RCC 7860 (cell line): ENCODE measurements at places on chromosomes 2 and 18.

DNA sequence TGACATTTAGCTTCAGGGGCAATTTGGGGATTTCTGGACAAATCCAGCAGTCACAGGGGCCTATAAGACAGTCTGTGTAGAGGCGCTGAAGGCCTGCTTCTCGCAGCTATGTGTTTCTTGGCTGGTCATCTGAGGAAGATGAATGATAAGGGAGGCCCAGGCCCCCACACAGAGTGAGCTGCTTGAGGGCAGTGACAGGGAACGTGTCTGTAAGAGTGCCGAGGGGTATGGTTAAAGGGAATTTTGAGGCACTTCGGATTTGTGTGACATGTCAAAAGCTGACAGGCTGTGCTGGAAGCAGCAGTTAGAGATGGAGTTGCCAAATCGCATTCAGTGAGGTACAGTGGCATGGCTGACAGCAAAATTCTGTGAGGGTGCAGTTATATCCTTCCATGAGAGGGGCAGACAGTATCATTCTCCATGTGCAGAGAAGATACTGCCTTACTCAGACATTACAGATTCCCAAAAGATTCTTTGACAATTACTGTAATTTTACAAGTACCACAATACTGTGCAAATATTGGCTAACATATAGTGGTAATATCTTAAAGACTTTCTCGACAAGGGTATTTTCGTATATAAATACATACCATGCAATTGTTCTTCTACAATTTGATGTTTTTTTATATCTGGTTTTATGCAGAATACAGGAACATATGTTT lies 74.0 kb downstream of the CERS6 start:
- no peak for DNase-seq

- DNase-seq = no peak
Observed at GRCh38 chr2:129764376-129765325, 214.8 kb upstream of the RAB6C start.

GRCh38 chr2:219737270-219737691 lies 109.9 kb downstream of the SLC4A3 start:
- DNase-seq = no peak

DNA sequence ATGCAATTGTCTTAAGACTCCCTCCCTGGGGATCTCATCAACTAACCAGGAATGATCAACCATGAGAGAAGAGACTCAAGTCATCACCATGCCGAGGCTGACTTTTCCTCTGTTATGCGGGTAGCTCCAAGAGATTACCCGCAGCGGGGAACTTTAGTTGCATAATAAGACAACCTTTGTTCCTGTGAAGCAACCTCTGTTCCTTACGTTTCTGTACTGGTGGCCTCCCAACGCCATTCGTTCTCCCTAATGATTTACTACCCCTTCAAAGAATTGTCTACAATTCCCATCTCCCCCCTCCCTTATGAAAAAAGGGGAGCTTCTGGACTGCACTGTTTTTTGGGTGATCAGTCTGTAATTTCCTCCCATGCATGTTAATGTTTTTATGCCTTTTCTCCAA lies 66.1 kb upstream of the LRPPRC start:
- DNase-seq = no peak

DNA sequence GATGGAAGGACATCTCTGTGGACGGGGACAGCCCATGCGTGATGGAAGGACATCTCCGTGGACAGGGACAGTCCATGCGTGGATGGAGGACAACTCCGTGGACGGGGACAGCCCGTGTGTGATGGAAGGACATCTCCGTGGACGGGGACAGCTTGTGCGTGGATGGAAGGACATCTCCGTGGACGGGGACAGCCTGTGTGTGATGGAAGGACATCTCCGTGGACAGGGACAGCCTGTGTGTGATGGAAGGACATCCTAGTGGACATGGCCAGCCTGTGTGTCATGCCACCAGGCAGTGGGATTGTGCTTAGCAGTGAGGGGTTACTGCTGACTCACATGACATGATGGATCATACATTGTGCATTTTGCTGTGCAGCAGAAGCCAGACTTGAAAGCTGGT lies 30.0 kb upstream of the NFATC1 start:
- DNase-seq = no peak

DNA sequence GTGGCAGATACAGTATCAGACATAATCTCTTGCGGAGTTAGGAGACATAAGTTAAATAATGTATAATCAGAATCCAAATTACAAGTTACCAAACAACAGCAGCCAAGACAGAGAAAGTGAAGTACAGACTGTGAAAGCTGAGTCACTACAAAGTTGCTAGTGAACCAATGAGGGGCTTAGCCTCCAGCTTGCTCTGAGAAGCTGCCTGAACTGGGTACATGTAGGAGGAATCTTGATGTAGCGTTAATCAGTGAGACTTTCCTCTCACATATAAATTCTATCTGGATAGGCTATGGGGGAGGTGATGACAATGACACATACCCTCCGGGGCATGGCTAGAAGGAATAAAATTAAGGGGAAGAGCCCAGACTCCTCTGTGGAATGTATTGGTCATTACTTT lies 1234.3 kb upstream of the DDX18 start:
- no peak for DNase-seq

DNA sequence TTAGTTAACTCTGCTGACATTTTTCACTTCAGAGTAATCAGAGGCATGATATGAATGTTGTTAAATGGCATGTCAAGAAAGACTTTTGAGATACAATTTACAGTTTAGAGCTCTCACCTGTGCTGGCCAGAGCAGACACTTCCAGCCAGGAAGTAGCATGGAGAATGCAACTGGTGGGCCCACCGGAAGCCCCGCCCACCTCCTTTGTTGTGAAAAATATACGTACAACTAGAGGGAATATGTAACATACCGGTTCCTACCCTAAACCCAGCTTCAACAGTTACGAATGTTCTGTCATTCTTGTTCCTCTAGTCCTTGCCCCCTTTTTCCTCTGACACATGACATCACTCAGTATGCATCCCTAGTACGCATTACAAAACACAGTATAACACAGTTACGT lies 70.2 kb upstream of the ITM2C start:
- no peak for DNase-seq

DNA sequence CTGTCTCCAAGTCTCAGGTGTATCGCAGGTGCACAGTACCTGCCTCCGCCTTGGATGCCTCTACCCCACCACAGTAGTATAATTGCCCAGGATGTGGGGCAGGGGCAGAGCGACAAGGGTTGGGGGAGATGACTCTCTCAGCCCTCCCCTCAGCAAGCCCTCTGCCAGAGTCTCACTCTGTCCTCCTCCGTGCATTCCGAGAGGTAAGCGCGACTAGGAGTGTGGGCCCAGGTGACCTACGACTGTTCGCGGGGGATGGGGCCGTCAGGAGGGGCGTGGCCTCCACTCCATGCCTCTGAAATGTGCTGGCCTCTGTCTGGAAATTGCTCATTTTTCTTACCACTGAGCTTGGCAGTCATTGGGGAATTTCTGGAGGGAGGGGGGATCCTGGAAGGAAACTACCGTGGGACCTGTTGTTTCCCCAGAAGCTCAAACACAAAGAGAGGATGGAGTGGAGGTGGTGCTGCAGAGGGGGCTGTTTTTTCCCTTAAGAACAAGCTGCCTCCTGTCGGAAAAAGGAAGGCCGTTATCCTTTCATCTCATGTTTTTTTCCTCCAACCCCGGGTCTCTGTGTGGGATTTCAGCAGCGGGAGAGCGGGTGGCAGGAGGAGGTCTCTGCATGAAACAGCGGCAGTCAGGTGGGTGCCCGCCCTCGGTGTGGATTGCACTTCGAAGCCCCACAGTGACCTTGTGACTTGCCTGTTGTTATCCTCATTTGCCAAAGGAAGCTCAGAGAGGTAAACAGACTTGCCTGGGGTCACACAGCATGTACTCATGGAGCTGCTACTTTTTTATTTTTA lies 13.0 kb upstream of the RALB start:
- DNase-seq = peak; percentile 86

- DNase-seq = no peak
Observed at GRCh38 chr2:238527565-238527964, 100.8 kb downstream of the ASB1 start.

- no peak for DNase-seq
Observed at GRCh38 chr2:15170070-15170775, 390.9 kb downstream of the NBAS start.

- DNase-seq = no peak
Observed at GRCh38 chr2:72023678-72024390, 123.8 kb downstream of the CYP26B1 start.

- no peak for DNase-seq
Observed at GRCh38 chr2:173223871-173224270, 130.8 kb upstream of the CDCA7 start.

- no peak for DNase-seq
Observed at GRCh38 chr2:217386041-217386440, 526.2 kb upstream of the TNP1 start.
